ENCODE measurements at places on chromosomes 16 and 17. TPM values are rescaled to one million over a fixed set of nuclear protein-coding genes. Genes with fewer than 3 reads are reported as not detected.

The HCRT gene
- polyA plus RNA-seq, result not detected

The FBXL16 gene
- 3.4 TPM for polyA plus RNA-seq

The TAT gene
- polyA plus RNA-seq, result not detected

The TSNAXIP1 gene
- 31.0 TPM for polyA plus RNA-seq

The DOC2B gene
- 4.8 TPM for polyA plus RNA-seq

The CCDC154 gene
- polyA plus RNA-seq, result 3.1 TPM

The PRR15L gene
- not detected for polyA plus RNA-seq

The TTYH2 gene
- polyA plus RNA-seq, result 0.40 TPM

The LPO gene
- polyA plus RNA-seq, result not detected

The NT5M gene
- polyA plus RNA-seq, result 11.1 TPM

The TBC1D3E gene
- not detected for polyA plus RNA-seq

The KRT33B gene
- polyA plus RNA-seq, result not detected

The TXNDC17 gene
- polyA plus RNA-seq, result 245 TPM

The C16orf95 gene
- 5.9 TPM for polyA plus RNA-seq

The RAP1GAP2 gene
- polyA plus RNA-seq, result 14.8 TPM
